ENCODE measurements at places on chromosomes 6 and 20.

DNA sequence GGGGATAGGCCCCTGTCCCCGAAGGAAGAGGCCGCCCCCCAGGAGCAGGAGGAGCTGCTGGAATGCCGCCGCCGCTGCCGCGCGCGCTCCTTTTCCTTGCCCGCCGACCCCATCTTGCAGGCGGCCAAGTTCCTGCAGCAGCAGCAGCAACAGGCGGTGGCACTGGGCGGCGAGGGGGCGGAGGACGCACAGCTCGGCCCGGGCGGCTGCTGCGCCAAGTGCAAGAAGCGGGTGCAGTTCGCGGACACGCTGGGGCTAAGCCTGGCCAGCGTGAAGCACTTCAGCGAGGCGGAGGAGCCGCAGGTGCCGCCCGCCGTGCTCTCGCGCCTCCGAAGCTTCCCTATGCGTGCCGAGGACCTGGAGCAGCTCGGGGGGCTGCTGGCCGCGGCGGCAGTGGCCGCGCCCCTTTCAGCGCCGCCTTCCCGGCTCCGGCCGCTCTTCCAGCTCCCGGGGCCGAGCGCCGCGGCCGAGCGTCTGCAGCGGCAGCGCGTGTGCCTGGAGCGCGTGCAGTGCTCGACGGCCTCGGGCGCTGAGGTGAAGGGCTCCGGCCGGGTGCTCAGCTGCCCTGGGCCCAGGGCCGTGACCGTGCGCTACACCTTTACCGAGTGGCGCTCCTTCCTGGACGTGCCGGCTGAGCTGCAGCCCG, 630 bp downstream of the PPP1R3G start:
- peak; percentile 59 for DNase-seq

GRCh38 chr6:44058617-44059358, 68.5 kb downstream of the MRPL14 start:
- peak; percentile 100 for DNase-seq

DNA sequence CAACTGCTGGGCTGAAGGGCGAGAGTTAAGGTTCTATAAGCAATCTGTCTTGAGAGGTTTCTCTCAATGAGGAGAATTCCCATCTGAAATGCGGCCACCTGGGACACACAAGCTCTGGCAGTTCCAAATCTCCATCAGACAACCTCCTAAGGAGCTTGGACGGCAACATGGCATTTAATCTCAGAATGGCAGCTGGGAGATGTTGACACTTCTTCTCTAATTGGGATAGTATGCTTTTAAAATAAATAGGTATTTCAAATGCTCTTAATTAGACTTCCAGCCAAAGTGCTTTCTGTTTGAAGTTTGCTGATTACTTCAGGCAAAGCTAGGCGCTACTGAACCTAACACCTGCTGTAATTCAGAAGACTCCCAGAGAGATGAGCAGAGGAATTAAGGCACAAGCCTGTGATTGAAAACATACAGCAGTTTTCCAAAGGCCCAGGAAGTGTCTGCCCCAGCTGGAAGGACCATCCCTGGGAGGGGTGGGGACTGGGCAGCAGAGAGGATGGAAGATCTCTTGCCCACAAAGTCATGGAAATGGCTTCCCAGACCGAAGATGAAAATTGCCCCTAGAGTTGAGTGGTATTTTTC, 59.1 kb upstream of the KCNK16 start:
- DNase-seq: no peak

DNA sequence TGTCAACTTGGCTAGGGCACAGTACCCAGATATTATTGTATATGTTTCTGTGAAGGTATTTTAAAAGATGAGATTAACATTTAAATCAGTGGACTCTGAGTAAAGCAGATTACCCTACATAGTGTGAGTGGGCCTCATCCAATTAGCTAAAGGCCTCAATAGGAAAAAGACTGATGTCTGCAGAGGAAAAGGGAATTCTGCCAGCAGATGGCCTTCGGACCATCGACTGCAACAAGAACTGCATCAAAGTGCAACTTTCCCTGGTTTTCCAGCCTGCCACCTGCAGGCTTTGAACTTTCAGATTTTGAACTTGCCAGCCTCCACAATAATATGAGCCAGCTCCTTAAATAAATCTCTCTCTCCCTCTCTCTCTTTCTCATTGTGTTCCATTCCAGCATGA, 80.5 kb downstream of the IMPG1 start:
- no peak for DNase-seq

GRCh38 chr6:90199900-90200299, 96.7 kb downstream of the BACH2 start:
- DNase-seq: no peak

DNA sequence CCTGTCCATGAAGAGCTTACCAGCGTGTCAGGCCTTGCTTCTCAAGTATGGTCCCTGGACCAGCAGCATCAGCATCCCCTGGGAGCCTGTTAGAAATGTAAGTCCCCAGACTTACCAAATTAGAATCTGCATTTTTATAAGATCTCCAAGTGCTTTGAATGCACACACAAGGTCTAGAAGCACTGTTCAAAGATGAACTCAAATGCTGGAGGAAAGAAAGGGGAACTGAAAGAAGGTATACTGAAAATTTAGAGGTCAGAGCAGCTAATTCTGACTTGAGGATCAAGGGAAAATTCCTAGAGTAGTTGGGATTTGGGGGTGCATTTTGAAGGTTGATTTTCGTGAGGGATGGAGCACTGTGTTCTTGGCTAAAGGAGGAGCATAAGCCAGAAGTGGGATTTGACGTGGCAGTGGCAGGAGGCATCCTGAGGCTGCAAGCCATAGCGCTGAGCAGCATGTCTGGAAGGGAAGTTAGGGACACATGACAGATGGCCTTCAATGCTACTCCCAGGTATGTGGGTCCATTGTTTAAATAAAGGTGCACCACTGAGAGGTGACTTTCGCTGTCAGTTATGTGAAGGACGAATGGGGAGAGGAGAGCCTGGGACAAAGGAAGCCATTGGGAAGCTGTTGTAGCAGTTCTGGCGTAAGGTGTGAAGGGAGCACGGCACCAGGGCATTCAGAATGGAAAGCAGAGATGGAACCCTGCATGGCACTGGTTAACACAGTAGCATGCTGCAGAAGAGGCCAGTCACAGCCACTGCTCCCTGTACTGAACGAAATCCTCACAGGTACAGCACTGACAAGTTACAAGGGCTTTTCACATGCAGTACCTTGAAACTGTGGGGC, 36.2 kb downstream of the ARMC2 start:
- DNase-seq: no peak

DNA sequence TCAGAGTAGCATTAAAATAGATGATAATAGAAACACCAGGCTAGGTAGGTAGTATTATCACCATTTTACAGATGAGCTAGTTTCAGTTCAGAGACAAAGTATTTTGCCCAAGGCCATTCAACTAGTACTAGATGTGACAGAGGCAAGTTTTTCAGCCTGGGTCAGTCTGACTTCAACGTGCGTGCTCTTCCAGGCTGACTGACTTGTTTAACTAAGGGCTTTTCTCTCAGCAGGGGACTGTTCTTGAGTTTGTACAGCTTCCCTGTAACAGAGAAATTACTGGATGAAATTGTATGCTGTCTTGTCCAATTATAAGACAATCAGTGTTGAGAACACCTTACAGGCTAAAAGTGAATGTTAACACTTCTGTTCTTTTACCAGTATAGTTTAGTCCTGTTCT, 333.5 kb upstream of the MAN1A1 start:
- no peak for DNase-seq

- DNase-seq: no peak
These were observed 10.9 kb downstream of the PSMB1 start for GRCh38 chr6:170542031-170542719.

GRCh38 chr6:34225551-34225950, 11.1 kb upstream of the HMGA1 start:
- DNase-seq: no peak

- DNase-seq: peak; percentile 21
These were observed 66.9 kb downstream of the STX11 start for GRCh38 chr6:144217264-144217663.

DNA sequence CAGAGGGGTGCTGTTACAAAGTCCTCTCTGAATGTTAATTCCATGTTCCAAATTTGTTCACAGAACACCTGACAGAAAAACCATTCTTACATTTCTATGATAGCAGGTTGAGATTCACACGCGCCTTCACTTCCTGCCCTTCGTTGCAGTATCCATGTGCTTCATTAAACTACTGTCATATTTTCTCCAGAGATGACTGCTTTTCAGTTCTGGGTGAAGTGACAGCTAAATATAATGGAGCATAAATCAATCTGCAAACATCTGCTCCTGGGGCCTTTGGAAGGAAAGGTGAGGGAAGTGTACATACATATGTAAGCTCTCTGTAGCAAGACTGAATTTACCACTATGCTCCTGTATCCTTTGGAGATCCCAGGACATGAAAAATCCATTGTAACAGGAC, 750.2 kb downstream of the HDGFL1 start:
- no peak for DNase-seq

GRCh38 chr6:159196430-159196975, 27.3 kb downstream of the FNDC1 start:
- no peak for DNase-seq

DNA sequence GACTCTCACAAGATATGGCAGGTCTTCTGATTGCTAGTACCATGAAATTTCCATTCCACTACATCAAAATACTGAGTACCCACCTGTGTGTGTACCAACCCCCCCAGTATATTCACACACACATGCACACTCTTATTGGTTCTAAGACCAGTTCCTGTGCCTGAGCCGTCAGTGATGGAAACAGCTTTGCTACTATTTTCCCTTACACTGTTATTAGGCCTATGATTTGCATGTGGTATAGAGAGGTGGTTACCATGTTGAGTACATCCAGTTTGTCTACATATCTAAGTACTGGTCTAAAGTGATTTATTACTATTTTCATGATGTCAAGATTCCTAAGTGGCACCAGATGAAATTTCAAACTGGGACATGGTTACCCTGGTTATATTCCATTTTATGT, 459.9 kb downstream of the BCKDHB start:
- DNase-seq: no peak

GRCh38 chr6:110325197-110325596, 33.0 kb downstream of the METTL24 start:
- peak; percentile 65 for DNase-seq

DNA sequence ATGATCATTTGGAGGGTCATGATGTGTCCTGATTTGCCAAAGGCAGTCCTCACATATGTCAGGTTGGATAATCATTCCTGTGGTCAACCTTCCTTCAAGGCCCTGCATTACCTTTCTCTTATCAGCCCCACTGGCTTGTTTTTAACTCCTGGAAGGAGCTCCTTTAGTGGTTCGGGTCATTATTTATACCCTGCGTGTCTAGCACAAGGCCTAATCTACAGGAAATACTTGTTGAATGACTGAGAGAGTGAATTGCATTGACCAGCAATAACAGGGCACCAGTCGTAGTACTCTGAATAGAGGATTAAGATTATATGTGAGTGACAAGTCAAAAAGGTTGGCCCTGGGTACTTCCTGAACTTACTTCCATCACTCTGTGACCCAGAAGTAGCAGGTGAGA, 4.5 kb downstream of the HIVEP2 start:
- peak; percentile 70 for DNase-seq

DNA sequence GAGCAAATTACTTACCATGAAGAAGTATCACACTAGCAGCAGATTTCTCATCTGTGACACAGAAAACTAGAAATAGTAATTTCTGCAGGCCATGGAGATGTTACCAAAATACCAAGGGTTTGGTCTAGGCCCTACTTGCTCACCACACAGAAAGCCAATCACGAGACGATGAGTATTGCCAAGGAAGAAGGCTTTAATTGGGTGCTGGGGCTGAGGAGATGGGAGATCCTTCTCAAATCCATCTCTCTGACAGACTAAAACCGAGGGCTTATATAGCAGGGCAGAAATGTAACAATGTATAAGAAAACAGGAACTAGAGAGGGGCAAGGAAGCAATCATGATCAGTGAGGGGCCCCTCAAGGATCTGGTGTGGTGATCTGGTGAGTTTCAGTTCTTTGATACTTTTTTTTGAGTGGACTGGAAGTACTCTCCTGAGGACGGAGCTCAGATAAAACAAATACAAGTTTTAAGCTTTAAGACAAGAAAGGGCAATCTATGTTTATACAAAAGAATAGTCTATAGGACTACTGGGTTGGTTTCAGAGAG, 40.9 kb downstream of the RNF182 start:
- DNase-seq: no peak

GRCh38 chr6:14944593-14944992, 301.3 kb upstream of the JARID2 start:
- peak; percentile 24 for DNase-seq

- DNase-seq: peak; percentile 22
These were observed 53.5 kb downstream of the BCAS4 start for GRCh38 chr20:50848341-50848808.

GRCh38 chr6:90293319-90293953, 3.2 kb downstream of the BACH2 start:
- DNase-seq: no peak

DNA sequence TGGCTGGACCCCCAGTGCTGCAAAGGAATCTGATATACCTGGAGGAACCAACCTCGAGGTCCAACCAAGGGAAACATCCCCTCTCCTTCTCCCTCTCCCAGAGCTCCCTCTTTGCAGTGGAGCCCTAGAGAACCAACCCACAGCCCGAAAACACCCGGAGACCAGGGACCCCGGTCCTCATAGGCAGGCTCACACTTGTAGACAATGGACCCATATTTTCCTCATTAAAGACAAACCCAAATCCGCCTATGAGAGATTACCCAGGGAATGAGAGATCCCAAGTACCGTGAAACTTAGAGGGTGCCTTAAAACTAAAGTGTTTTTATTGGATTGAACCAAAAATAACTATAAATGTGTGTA, 9.6 kb upstream of the FOXF2 start:
- DNase-seq: no peak

GRCh38 chr6:82861121-82861520, 204.5 kb downstream of the UBE3D start:
- DNase-seq: peak; percentile 82

GRCh38 chr6:9532621-9533557, 882.0 kb downstream of the TFAP2A start:
- DNase-seq: peak; percentile 38

- no peak for DNase-seq
These were observed 105.3 kb upstream of the TENT5A start for GRCh38 chr6:81857812-81858211.

GRCh38 chr6:110310861-110311446, 47.2 kb downstream of the METTL24 start:
- no peak for DNase-seq

DNA sequence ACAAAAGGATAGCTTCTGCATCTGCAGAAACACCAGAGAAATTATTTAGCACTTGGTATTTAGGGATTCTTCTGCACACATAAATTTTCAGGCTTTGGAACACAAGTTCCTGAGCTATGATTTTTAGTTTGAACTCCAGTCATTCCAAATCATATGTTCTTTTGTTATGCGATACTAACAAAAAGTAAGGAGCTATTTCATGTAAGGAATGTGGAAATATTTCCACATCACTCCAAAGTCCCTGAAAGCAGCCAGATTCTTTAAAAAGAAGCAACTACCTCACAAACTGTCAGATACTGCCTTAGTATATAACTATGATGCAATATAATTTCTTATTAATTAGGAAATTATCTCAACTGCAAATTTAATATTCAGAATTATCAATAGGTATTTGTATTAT, 106.9 kb downstream of the RNGTT start:
- DNase-seq: peak; percentile 8

All from EH (cell line).